Stimulated activated CD4-positive, alpha-beta T cell treated with anti-CD3 and anti-CD28 coated beads, Interleukin-4, amount 100 ng/mL, for 4 hours (primary cell): ENCODE measurements at places on chromosomes 13 and 19.
A peak's percentile ranks its signal among the peaks of the same experiment; 100 is the strongest.

DNA sequence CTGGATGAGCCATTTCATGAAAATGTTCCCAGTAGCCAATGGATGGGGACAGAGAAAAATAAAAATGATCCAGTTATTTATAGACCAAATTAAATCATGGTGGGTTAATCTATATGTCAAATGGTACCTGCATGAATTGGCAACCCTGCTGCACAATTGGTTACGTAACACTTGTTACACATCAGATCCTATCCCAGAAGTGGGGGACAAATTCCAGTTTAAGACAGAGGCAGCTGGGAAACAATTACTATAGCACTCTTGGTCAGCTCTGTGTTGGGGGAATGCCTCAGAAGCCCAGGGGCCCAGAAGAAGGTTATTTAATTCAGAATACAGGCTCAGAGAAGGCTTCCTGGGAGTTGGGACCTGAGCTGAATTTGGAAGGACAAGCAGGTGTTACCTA lies 81.1 kb upstream of the FLT1 start:
- no peak for DNase-seq

DNA sequence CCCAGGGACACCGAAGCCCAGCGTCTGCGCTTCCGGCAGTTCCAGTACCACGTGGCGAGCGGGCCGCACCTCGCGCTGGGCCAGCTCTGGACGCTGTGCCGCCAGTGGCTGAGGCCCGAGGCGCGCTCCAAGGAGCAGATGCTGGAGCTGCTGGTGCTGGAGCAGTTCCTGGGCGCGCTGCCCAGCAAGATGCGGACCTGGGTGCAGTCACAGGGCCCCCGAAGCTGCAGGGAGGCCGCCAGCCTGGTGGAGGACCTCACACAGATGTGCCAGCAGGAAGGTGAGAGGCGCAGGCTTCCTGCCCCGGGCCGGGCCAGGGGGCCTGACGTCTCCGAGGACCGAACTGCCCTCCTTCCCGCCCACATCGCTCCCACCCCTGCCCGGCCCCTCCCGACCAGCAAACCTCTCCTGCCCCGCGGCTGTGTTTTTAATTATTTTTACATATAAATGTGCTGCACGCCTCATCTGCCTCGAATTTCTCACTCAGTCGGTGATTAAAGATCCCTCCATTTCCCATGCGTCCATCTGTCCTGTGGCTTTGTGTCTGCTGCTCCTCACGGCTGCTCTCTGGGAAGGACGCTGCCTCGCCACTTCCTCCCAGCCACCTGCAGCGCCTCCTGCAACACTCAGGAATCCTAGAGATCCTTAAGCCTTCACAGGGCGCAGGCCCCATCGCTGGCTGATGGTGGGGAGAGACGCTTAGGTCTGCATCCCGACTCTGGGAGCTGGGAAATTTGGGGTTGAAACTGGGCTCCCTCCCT lies 4.3 kb downstream of the ZSCAN1 start:
- DNase-seq, result no peak

GRCh38 chr19:49363268-49364082 lies at the start of gene DKKL1:
Gene DKKL1, plus strand, starts transcription at chr19:49363877. Its CDS starts 122 bp downstream, at chr19:49363999.
- peak; percentile 35 for DNase-seq

GRCh38 chr13:97231829-97232196 lies 9.7 kb downstream of the MBNL2 start:
- DNase-seq, result no peak

DNA sequence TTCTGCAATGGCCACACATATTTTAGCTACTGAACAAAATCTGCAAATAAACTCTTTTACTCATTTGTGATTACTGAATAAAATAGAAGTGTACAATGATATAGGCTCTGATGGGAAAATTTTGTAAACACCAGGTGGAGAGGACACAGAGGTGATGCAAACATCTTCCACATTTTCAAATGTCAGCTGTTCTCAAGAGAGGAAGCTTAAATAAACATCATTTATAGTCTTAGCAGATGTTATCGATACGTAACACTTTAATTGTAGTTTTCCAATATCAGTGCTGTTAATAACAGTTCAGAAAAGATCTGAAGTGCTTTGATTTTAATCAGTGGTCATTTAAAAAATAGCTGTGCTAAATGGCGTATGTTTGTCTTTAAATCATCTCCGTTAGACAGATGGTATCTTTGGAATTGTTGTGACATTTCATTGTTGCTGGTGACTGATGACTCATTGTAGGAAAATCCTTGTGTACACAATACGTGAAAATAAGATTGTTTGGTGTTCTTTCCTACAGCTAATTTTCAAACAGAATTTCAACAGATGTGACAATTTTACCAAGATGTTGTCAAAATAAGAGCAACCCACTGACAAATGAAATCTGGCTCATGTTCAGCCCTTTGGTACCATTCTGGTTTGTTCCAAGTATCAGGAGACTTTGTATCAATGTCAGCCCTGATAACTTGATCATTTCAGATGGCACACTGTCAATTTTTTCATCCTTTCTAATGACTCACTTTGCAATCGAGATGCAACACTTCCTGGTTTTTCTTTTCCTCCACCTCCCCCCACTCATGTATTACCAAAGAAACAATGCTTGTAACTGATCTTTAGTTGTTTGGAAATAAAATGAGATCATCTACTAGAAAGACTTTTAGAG lies 516.0 kb downstream of the DCT start:
- DNase-seq, result no peak

DNA sequence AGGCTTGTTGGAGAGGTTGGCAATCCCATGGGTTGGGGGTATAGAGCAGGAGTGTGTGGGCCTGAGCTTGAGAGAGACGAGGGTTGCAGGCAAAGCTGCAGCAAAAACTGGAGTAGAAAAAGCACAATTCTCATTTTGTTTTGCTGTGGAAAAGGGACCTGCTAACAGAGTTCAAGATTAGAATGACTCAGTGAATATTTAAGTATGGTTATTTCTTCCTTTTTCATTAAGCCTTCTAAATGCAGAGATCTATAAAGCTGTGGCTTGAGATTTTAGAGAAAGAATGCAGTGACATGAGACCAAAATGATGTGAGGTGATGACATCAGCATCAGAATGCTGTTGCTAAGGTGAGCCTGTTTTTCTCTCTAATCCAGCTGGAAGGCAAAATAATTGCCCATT lies 10.8 kb upstream of the MBNL2 start:
- DNase-seq, result no peak

- peak; percentile 63 for DNase-seq
Observed at GRCh38 chr19:41753936-41754529, 1.3 kb upstream of the CEACAM6 start.

DNA sequence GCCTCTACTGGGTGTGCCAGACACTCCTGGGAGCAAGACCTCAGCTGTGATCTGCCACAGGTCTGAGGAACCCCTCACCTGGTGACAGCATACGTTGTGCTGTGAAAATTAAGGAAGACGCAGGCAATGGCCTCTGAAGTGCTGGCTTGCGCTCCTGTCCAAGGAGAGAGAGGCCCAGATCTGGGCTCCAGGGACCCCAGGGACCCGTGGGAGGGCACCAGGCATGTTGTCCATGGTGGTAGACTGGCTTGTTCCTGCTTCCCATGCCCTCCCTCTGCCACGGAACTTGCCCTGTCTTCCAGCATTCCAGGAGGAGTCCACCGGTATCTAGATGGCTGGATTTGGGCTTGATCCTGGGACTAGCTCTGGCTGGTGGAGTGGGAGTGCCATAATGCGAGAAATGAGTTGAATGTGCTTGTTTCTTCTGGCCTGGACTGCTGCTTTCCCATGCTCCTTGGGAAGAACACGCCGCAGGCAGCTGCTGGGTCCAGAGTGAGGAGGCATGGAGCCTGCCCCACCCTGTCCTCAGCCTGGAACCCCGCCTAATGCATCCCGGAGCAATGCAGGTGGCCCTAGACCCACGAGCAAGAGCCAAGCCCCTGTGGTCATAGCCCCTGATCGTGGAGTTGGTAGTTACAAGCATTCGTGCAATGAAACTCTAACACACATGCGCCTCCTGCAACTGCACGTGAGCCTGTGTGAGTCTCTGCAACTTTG lies 190.2 kb downstream of the TEX29 start:
- no peak for DNase-seq

DNA sequence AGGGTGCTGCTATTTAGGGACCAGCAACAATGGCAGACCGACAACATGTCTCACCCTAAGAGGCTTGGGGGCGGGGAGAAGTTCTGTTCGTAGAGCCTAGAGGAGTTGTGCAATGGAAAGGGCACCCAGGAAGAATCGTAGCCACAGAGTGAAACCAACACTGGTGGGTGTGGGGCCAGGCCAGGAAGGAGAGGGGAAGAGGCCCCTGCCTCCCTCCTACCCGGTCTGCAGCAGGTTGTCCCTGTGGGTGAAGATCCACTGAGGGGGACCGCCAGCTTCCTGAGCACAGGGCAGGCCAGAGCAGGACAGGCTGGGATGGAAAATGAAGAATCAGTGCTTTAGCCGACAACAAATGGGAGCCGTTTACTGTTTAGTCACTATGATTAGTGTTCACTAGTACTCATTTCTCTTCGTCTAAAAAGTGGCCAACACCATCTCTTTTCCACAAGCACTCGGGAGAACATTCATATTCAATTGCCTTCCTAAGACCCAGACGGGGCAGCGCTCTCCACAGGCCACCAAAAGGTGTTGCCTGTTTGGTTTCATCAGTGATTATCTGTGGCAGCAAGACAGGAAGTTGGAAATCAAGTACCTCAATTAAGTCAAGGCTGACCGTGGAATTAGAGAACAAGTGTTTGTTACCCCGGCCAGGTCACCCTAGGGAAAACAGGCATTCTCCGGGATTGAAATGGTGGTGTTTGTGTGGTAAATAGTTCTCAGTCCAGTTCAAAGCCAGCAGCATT lies 1.1 kb upstream of the ATP11A start:
- peak; percentile 40 for DNase-seq

DNA sequence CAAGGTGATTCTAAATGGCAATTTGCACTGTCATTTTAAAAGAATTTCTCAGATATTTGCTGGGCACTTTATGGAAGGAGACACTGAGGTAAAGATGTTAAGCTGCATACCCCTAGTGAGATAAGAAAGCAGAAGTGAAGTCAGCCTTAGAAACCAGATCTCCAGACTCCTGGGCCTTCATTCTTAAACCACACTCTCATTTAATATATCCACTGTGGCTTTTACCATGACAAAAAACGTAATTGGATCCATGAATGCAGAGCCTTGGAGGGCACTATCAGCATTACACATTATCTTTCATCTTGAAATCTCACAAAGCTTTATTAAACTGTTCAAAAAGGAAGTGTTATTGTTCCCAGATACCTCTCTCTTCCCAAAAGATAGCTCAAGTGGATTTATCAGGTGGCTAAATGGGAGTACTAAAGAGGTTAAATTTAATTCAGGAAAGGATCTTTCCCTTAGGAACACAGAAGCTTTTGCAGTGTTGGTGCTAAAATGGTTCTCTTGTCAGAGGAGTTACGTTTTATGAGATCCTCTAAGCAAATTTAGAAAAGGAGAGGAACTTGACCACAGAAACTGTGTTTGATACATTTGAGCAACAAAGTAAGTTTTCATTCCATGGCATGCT lies 1060.4 kb downstream of the EFNB2 start:
- DNase-seq, result no peak

- DNase-seq, result no peak
Observed at GRCh38 chr13:100515410-100515800, 73.2 kb downstream of the GGACT start.

DNA sequence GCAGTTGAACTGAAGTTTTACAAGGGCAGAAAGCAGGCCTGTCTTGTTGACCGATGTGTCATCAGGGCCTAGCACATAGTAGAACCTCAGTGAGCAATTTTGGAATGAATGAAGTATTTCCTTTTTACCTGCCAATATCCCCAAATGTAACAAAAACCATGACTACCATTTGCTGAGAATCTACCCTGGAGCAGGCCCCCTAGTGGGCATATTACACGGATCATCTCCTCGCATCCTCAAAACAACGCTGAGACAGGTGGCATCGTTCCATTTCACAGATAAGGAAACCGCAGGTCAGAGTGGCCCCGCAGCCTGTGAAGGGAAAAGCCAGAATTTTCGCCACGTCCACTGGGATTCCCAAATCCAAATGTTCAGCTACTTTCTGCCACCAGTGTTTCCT lies 77.9 kb downstream of the CACNA1A start:
- peak; percentile 6 for DNase-seq

DNA sequence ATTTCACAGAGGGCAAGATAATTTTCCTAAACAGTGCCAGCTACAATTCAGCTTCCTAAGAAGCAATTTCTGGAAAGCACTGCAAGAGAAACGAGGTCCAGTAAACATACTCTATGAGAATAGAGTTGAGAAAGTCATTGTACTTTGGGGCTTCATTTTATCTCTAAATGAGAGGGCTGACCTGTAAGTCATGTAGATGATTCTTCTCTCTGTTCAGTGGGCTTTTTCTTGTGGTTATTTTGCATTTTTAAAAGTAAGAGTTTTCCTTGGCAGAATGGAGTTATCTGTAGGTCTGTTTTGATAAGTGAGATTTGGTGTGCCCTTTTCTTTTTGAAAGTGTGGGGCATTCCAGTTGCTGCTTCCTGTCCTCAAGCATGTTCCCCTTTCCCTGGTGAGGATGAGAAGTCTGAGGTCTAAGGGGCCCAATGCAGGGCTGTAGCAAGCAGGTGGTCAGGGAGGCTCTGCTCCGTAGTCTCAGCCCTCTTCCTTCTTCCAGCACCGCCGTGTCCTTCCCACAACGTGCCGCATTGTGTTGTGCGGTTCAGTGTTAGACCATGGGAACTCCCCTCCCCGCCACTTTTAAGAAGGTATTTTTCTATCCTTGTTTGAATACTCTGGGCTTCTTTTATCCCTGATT lies 86.3 kb downstream of the ARHGEF7 start:
- DNase-seq, result no peak

GRCh38 chr19:50982186-50982585 lies 1.5 kb downstream of the KLK7 start:
- no peak for DNase-seq

- no peak for DNase-seq
Observed at GRCh38 chr19:34475026-34475974, 6.3 kb upstream of the WTIP start.

DNA sequence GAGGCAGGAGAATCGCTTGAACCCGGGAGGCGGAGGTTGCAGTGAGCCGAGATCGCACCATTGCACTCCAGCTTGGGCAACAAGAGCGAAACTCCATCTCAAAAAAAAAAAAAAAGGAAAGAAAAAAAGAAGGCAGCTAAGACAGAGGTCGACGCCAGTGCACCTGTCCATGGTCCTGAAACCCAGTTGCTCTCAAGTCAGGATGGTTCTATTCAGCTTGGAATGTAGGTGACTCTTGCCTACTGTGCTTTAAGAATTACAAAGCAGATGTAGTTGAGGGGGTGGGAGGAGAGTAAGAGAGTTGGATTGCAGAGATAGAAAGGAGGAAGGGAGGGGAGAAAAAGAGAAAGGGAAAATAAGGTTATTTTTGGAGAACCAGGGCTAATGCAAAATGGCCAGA lies 18.7 kb downstream of the CACNG7 start:
- no peak for DNase-seq

DNA sequence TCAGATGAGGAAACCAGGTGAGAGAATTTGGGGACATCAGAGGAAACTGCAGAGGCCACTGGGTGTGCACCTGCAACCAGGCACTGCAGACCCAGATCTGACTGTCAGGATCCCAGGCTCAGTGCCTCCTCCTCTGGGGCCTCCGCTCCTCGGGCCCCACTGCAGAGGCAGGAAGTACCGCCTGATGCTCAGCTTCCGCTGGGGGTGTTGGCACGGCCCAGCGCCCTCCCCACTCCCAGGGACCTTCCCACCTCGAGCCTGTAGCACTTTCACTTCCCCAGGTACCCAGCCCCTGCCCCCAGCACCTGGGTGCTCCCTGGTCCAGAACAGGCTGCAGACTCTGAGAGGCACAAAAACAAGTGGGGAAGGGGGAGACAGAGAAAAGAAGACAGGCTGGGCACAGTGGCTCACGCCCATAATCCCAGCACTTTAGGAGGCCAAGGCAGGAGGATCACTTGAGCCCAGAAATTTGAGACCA lies 1.4 kb upstream of the CD37 start:
- peak; percentile 62 for DNase-seq
